ENCODE measurements at places on chromosomes 6 and 20. TPM values are rescaled to one million over a fixed set of nuclear protein-coding genes. Genes with fewer than 3 reads are reported as not detected.

DNA sequence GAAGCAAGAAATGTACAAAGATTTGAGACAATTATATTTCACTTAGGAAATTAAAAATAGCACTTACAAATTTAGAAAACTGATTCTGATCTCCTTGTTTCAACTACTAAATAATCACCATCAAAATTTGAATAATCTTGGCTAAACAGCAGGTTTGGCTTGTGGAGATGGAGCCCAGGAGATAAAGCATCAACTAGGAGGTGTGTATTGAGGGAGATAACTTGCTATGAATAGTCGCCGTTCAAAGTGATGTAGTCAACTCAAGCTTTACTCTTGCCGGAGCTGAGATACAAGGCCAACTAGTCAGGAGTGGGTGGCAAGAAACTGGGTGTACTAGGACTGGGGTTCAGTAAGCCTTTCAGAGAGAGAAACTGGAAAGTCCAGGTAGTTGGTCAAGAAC is 117.7 kb downstream of the TRMT11 start:
- no peaks in the 10 kb centered on the region for H3K4me1 ChIP-seq
- no peak overlapping the region for H3K4me3 ChIP-seq

DNA sequence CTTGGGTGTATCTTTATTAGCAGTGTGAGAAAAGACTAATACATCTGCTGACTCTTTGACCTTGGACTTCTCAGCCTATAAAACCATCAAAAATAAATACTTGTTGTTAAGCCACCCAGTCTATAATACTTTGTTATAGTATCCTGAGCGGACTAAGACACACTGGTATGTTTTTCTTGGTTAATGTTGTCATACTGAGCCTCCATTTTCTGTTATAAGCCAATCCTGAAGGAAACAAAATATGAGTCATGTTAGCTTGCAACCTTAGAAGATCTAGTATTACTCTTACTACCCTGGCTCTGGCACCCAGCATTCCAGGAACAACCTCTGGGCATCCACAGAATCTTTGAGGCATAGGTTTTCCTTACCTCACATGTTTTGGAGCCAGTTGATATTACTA is 307.2 kb downstream of the FRK start:
- DNase-seq, result no peak
- no peaks in the 10 kb centered on the region for H3K36me3 ChIP-seq
- no peaks in the 10 kb centered on the region for H3K4me1 ChIP-seq
- no peak overlapping the region for H3K27ac ChIP-seq
- H3K27me3 ChIP-seq, result no peaks in the 10 kb centered on the region
- H3K4me3 ChIP-seq, result no peak overlapping the region

- peaks cover 8% of the 10 kb centered on the region for H3K4me1 ChIP-seq
- no peak overlapping the region for H3K4me3 ChIP-seq
Measured at GRCh38 chr6:89120371-89120770, 2.5 kb upstream of the SRSF12 start.

DNA sequence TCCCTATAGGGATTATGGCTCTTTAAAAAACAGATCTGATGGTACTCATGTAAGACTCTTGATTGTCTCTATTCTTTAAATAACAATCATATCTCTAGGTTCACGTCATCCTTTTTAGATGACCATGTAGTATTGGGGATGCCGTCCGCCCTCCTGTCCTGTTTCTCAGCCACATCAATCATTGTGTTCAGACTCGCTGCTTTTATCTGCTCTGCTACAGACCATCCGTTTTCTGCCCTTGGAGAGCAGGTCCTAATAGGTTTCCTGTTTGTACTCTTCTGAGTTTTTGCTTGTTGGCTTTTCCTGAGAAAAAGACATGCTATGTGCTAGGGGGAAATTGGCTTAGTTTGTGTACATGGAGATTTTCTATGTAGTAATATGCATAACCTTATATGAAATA is 76.8 kb downstream of the SASH1 start:
- no peak overlapping the region for H3K4me3 ChIP-seq
- no peaks in the 10 kb centered on the region for H3K4me1 ChIP-seq
- H3K27ac ChIP-seq, result no peak overlapping the region
- H3K36me3 ChIP-seq, result no peaks in the 10 kb centered on the region
- DNase-seq, result no peak
- peaks cover 9% of the 10 kb centered on the region for H3K27me3 ChIP-seq

DNA sequence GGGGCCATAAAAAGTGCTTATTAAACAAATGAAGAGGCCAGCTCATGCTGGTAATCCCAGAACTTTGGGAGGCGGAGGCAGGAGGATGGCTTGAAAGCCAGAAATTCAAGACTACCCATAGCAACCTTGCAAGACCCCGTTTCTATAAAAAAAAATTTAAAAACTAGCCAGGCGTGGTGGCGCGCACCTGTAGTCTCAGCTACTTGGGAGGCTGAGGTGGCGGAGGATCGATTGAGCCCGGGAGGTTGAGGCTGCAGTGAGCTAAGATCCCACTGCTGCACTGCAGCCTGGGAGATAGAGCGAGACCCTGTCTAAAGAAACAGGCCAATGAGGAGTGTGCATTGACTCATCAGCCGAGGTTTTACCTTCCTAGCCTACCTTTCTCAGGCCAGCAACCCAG is 15.2 kb downstream of the NPEPL1 start:
- H3K27me3 ChIP-seq, result no peaks in the 10 kb centered on the region
- H3K36me3 ChIP-seq, result peaks cover 12% of the 10 kb centered on the region
- H3K4me3 ChIP-seq, result no peak overlapping the region
- no peak overlapping the region for H3K27ac ChIP-seq
- DNase-seq, result no peak
- peaks cover 1% of the 10 kb centered on the region for H3K4me1 ChIP-seq

GRCh38 chr6:112311950-112312547 is 35.1 kb upstream of the RFPL4B start:
- H3K4me1 ChIP-seq, result no peaks in the 10 kb centered on the region
- H3K36me3 ChIP-seq, result no peaks in the 10 kb centered on the region
- H3K27me3 ChIP-seq, result peaks cover 32% of the 10 kb centered on the region
- H3K4me3 ChIP-seq, result no peak overlapping the region
- DNase-seq, result no peak

DNA sequence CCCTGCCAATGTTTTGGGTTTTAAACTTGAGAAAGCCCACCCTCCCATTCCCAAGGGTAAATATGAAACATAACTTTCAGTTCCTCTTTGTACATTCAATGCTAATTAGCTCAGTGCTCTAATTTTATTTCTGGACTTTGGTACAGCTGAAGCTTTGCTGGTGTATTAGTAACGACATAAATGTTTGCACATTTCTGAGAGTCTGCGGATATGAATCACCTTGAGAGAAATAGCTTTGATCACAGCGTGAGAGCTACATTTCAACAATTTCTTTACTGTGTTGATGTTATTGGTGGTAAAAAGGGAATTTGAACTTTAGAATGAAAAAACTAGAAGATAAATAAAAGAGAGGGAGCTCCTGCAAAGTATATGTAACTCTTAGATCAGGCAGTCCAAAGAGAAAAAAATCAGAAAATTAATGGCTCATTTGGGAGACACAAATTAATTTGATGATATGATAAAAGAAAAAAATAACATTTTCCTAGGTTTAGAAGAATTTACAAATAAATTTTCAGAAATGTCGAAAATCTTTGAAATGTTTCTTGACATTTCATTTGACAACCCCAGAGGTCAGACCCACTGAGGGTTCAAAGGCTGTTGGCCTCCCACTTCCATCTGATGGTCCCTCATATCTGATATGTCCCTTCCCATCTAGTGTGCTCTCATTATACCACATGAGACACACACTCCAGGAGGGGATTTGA is 38.5 kb upstream of the CAP2 start:
- no peaks in the 10 kb centered on the region for H3K36me3 ChIP-seq
- no peak for DNase-seq

DNA sequence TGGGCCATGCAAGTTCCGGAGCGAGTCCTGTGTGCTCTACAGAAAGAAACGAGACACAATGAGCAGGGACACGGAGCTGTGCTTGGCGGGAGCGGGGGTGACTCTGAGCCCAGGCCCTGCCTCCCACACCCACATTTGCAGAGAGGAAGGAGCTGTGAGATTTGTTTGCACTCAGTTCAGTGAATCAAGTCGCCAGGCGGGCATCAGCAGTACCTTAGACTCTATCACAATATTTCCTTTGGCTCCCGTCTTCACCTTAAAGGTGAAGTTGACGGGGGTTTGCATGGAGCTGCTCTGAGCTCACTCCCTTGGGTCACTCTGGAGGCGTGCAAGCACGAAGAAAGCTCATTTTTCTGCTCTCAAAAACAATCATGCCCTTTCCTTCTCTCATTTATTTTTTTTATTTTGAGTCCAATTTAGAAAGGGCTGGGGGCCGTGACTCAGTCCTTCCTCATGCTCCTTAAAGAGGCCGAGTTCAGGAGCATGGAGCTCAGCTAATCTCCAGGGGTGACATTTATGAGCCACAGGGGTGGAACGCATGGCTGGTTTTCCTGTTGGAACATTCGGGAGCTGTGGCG is 188.2 kb downstream of the NFATC2 start:
- H3K27me3 ChIP-seq, result no peaks in the 10 kb centered on the region
- H3K27ac ChIP-seq, result no peak overlapping the region
- DNase-seq, result no peak
- H3K36me3 ChIP-seq, result no peaks in the 10 kb centered on the region
- H3K4me3 ChIP-seq, result no peak overlapping the region
- peaks cover 7% of the 10 kb centered on the region for H3K4me1 ChIP-seq

GRCh38 chr20:49796600-49797343 is 15.9 kb upstream of the SLC9A8 start:
- no peaks in the 10 kb centered on the region for H3K36me3 ChIP-seq
- H3K4me1 ChIP-seq, result peaks cover 27% of the 10 kb centered on the region
- no peak overlapping the region for H3K27ac ChIP-seq
- no peak for DNase-seq
- no peak overlapping the region for H3K4me3 ChIP-seq

DNA sequence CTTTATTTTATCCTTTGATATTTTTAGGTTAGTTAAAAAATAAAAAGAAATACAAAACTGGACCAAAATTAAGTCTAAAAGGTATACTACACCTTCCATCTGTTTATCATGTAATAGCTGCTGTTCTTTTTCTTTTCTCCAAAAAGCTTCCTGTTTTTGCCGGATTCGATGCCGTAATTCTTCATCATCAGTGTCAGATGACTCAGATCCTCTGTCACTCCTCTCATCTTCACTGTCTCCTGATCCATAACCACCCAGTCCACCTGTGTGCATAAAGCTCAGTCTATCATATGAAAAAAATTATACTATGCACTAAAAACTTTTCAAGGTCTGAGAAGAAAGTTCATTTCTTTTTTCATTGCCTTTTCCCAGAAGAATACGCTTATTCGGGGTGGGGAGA is 8.5 kb upstream of the COQ3 start:
- no peak overlapping the region for H3K4me3 ChIP-seq
- peaks cover 5% of the 10 kb centered on the region for H3K4me1 ChIP-seq
- H3K27me3 ChIP-seq, result no peaks in the 10 kb centered on the region

GRCh38 chr20:12581644-12582289 is 427.0 kb upstream of the SPTLC3 start:
- H3K4me1 ChIP-seq, result no peaks in the 10 kb centered on the region
- H3K27me3 ChIP-seq, result no peaks in the 10 kb centered on the region
- no peak overlapping the region for H3K27ac ChIP-seq
- no peaks in the 10 kb centered on the region for H3K36me3 ChIP-seq

DNA sequence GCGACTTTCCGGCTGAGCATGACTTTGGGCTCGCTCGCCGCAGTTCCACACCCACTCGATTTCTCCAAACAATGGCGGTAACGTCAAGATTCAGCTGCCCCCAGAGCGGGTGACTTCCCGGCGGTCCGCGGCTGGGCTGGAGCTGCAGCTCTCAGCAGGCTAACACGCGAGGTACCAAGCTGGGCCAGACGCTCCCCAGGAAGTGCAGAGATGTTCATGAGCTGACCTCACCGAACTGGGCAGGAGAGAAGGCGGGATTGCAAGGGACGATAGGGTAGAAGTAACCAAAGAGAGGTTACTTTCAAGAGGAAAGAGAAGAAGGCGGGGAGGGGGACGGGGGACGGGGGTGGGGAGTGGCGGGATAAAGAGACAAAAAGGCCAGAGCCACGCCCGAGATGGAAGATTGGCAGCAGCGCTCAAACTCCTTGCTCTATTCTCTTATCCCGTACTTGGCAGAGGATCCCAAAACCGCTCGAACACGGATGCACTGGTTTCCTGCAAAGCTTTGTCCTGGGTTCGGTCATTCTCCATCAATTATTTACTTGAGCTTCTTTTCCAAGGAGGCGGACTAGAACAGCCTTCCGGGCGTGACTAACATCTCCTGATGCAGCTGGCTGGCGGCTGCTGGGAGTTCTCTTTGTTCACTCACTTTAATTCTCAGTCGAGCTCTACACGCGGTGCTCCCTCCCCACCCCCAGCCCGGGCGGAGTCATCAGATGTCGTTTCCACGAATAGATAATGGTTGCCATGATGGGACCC is at the start of gene MTCL3:
Gene MTCL3, minus strand, starts transcription at position 626 of the 759 bp plus-strand sequence.
- H3K27ac ChIP-seq, result peak within 1 kb of the TSS; percentile 42
- peaks cover 44% of the 10 kb centered on the region for H3K4me1 ChIP-seq

DNA sequence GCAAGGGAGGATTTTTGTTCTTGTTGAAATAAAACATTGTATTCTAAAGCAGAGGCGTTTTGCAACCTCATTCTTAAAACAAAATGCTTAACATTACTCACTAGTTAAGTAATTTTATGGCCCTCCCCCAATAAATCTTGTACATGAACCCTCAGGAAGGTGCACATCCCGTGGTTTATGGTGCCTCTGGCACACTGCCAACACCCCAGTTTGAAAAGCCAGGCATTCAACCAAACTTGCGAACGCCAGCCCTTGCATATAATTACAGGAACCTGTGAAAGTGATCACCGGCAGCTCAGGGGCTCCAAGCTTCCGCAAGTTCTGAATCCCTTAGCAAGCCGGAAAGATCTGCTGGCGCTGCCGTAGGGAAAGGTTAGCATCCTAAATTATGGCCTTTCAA is 1109.0 kb upstream of the FLRT3 start:
- H3K27me3 ChIP-seq, result no peaks in the 10 kb centered on the region
- H3K4me3 ChIP-seq, result no peak overlapping the region
- H3K27ac ChIP-seq, result no peak overlapping the region

- peaks cover 35% of the 10 kb centered on the region for H3K4me1 ChIP-seq
- H3K36me3 ChIP-seq, result peaks cover 29% of the 10 kb centered on the region
- H3K27me3 ChIP-seq, result peaks cover 92% of the 10 kb centered on the region
Measured at GRCh38 chr6:10411131-10411970, 3.5 kb downstream of the TFAP2A start.

OGFRL1 gene
- 8.9 TPM for total RNA-seq

ARFGEF3 gene
- total RNA-seq, result 0.05 TPM

GPLD1 gene
- total RNA-seq, result 0.10 TPM

GDAP1L1 gene
- not detected for total RNA-seq

GCNT2 gene
- total RNA-seq, result 5.5 TPM

NKX2-2 gene
- total RNA-seq, result not detected

CNR1 gene
- not detected for total RNA-seq

GABRR2 gene
- 0.77 TPM for total RNA-seq
